ENCODE measurements at places on chromosomes 12 and 14.

- H3K27me3 ChIP-seq: no peaks in the 10 kb centered on the region
- H3K4me1 ChIP-seq: no peaks in the 10 kb centered on the region
- no peak overlapping the region for H3K4me3 ChIP-seq
- H3K36me3 ChIP-seq: no peaks in the 10 kb centered on the region
- no peak for DNase-seq
- H3K27ac ChIP-seq: no peak overlapping the region
Observed at GRCh38 chr12:40716037-40716436, 23.8 kb downstream of the CNTN1 start.

GRCh38 chr14:75198291-75198933 lies 22.0 kb upstream of the TMED10 start:
- no peak overlapping the region for H3K4me3 ChIP-seq
- H3K36me3 ChIP-seq: no peaks in the 10 kb centered on the region
- DNase-seq: peak; percentile 36
- H3K4me1 ChIP-seq: peaks cover 34% of the 10 kb centered on the region
- peak overlapping the region; percentile 80 for H3K27ac ChIP-seq

DNA sequence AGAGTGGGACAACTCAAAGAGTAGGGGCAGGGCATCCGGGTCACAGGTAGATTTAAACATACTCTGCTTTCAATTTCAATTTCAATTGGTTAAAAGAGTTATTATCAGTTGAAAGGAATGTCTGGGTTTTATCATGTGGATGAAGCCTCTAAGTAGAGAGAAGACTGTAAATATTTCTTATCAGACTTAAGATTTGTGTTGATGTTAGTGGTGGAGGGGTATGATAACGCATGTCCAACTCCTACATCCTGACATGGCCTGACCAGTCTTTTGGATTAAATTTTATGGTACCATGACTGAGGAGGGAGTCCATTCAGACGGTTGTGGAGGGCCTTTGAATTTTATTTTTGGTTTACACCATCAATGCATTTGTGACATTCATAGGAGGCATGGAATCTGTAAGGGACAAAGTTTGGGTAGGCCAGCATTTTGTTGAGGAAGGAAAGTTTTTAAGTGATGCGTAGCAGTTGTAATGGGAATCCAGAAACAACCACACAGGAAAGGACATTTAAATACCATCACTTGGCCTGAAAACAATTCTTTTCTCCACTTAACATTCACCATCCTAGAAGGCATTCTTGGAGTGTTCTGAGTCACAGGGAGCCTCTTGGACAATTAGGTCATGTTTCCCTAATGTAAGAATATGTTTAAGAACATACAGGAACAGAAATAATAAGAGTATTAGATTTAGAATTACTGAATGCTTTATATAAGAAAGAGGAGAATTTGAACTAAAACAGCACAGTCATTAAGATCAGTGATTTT lies 371.9 kb downstream of the ATP23 start:
- H3K36me3 ChIP-seq: no peaks in the 10 kb centered on the region
- no peak overlapping the region for H3K27ac ChIP-seq

GRCh38 chr12:11798006-11798708 lies 148.7 kb downstream of the ETV6 start:
- H3K4me1 ChIP-seq: peaks cover 24% of the 10 kb centered on the region
- no peaks in the 10 kb centered on the region for H3K27me3 ChIP-seq
- DNase-seq: no peak
- H3K4me3 ChIP-seq: no peak overlapping the region

DNA sequence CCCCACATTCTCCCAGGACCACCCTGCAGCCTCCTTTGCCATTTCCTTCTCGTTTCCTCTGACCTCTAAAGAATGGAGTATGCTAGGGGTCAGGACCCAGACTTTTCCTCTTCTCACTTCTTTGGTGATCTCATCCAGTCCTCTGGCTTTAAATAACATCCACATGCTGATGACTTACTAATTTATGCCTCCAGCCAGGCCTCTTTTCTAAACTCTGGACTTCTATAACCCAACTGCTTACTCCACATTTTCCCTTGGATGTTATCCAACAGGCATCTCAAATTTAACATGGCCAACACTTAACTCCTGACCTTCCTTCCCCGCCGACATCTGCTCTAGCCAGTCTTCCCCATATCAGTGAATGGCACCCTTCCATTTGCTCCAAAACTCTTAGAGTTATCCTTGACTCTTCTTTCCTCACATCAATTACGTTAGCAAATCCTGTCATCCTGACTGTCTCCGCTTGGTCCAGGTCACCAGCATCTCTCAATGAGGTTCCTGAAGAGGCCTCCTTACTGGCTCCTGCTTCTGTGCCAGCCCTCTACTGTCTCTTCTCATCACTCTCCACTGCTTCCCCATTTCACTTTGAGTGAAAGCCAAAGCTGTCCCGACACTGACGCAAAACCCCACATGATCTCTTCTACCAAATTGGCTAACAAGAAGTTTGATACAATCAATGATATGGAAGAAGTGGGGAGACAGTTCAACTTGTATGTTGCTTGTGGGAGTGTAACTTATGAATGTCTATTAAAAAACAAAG lies 42.7 kb downstream of the TMBIM6 start:
- H3K4me3 ChIP-seq: no peak overlapping the region
- peaks cover 13% of the 10 kb centered on the region for H3K4me1 ChIP-seq
- H3K36me3 ChIP-seq: no peaks in the 10 kb centered on the region
- H3K27me3 ChIP-seq: no peaks in the 10 kb centered on the region
- no peak for DNase-seq

DNA sequence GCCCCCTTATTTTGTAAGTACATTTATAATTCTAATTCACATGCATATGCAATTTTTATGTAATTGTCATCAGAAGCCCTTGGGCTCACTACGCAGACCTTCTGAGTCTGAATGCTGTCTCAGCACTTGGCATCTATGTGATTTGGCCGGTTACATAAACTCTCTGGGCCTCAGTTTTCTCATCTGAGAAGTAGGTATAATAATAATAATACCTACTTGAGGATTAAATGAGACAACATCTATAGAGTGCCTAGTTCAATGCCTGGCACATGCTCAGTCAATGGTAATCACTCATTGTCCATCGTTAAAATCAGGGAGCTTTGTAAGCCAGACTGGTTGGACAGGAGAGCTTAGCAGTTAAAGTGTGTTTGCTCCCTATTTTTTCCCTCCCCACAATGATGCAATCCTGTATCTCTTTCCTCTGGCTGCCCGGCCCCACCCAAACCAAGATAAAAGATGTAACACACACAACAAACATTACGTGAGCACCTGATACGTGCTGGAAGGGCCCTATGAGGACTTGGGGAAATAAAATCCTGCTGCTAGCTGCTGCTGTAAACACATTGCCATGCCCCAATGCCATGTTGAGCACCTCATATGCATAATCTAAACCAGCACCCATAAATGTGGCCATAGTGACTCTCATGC lies 235.0 kb downstream of the CRADD start:
- no peaks in the 10 kb centered on the region for H3K36me3 ChIP-seq
- DNase-seq: no peak
- no peak overlapping the region for H3K27ac ChIP-seq
- no peaks in the 10 kb centered on the region for H3K4me1 ChIP-seq
- no peak overlapping the region for H3K4me3 ChIP-seq
- H3K27me3 ChIP-seq: no peaks in the 10 kb centered on the region

DNA sequence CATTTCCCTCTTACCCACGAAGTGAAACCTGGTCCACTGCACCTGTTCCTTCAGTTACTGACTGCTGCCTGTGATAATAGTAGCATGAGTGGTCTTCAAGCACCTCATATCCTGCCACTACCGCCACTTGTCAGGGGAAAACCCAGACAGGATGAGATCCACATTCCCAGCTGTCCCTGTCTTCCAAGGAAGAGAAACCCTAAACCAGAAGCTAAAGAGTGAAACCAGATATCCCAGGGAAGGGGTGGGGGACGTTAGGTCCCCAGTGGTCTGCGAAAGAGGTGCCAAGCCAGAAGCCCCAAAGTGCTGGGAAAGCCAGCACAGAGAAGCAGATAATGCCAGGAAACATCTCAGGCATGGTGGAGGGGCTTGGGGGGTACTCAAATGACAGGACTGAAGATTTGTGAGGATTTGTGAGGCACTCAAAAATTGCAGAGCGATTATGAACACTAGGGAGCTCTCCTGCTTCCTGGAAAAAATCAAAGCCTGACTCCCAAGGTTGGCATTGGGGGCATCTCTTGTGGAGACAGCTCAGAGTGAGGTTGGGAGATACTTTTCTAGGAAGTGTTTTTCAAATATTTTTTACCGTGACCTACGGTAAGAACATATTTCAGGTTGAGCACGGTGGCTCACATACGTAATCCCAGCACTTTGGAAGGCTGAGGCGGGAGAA lies 77.9 kb downstream of the TMEM30B start:
- H3K27ac ChIP-seq: no peak overlapping the region
- no peak for DNase-seq
- no peaks in the 10 kb centered on the region for H3K36me3 ChIP-seq

- no peaks in the 10 kb centered on the region for H3K36me3 ChIP-seq
- DNase-seq: peak; percentile 73
- H3K4me3 ChIP-seq: no peak overlapping the region
- peaks cover 61% of the 10 kb centered on the region for H3K4me1 ChIP-seq
Observed at GRCh38 chr14:99755629-99756603, 37.3 kb upstream of the EML1 start.

- no peak for DNase-seq
- no peak overlapping the region for H3K4me3 ChIP-seq
- H3K27me3 ChIP-seq: no peaks in the 10 kb centered on the region
- H3K36me3 ChIP-seq: no peaks in the 10 kb centered on the region
- H3K4me1 ChIP-seq: no peaks in the 10 kb centered on the region
Observed at GRCh38 chr14:32761381-32761968, 177.2 kb upstream of the NPAS3 start.

- H3K4me3 ChIP-seq: no peak overlapping the region
- no peak for DNase-seq
- H3K27ac ChIP-seq: no peak overlapping the region
- H3K27me3 ChIP-seq: no peaks in the 10 kb centered on the region
- H3K36me3 ChIP-seq: no peaks in the 10 kb centered on the region
- H3K4me1 ChIP-seq: no peaks in the 10 kb centered on the region
Observed at GRCh38 chr12:43964033-43964432, 128.2 kb downstream of the TMEM117 start.

- DNase-seq: no peak
- H3K27ac ChIP-seq: no peak overlapping the region
- H3K36me3 ChIP-seq: no peaks in the 10 kb centered on the region
- H3K27me3 ChIP-seq: peaks cover 9% of the 10 kb centered on the region
- no peak overlapping the region for H3K4me3 ChIP-seq
Observed at GRCh38 chr14:73231981-73232851, 5.1 kb upstream of the PAPLN start.

Measured in transverse colon (tissue), 4 donors.